ENCODE measurements at places on chromosomes 5 and 9.

DNA sequence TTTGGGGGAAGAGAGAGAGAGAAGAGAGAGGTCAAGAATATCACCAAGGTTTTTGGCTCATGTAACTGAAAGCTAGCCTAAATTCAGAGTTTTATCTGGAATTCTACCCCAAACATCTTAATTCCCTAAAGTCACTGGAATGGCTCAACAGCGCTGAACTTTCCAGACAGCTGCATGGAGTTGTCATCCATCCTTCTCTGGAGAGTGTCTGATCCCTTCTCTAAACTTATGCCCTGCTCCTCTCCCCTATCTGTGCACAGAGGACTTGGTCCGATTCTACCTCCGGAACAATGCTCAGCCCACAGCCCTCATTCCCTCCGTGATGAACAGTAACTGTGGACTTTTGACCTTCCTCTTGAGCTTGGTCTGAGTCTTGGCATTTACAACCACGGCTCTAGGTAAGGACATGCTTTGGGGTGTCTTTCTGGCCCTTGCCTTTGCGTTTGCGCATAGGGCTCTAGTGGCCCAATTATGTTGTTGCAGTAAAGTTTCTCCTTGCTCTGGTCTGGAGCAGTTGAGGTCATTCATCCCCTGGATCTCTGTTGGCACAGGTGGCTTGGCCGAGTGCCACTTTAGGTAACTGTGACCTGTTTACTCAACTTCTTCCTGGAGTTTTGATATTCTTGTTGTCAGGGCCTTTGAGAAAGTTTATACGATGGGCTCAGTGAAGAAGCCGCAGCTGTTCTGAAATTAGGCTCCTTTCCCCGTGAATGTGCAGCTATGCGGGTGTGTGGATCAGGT is 18.3 kb upstream of the CD180 start:
- DNase-seq: no peak

- no peak for DNase-seq
Measured at GRCh38 chr9:89171231-89171630, 7.4 kb downstream of the SHC3 start.

DNA sequence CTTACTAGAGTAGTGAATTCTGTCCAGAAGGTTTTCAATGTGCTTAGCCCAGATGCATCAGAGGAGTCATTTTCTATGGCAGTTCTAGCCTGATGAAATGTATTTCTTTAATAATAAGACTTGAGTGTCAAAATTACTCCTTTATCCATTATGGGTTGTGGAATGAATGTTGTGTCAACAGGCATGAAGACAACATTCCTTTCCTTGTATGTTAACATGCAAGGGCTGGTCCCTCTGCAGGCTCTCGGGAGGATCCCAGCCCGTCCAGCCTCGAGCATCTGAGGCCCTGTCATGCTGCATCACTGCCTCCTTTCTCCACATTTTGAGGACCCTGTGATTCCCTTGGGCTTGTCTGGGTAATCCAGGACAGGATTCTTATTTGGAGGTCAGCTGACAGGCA is 42.9 kb upstream of the FAM120AOS start:
- DNase-seq: no peak

DNA sequence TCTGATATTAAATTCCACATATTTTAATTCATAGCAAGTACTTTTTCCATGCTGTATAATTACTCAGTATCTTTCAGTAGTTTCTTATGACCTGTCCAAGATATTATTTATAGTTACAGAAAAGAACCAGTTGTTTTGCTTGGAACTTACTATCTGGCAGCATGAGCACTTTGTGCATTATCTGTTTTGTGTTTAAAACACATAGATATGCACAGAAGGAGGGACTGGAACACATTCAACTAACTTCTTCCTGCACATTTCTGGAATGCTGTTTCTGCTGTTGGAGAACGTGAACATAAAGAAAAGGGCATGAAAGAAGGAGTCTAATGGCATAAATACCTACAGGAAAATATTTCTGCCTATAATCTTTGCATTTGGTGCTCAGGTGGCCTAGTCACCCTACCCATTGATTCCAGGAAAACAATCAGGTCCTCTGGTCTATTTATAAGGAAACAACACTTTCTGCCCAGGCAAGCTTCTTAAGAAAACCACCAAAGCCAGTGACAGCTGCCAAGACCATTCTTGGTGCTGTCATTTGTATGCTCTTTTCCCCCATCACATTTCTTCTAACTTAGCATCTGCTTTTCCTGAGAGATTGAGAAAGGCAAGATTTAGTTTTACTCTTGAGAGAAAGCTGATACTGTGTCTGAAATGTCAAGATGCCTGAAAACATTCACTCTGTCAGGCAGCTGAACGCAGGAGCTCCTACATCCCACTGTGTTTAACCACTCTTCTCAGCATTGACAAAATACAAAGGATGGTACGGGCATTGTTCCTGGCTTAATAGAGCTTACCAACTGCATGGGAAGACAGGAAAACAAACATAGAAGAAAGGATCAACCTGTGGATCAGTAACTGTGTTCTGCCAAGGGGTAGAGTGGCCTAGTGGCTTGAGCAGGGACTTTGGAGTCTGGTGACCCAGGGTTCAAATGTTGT is 40.3 kb downstream of the RAB3C start:
- DNase-seq: no peak

DNA sequence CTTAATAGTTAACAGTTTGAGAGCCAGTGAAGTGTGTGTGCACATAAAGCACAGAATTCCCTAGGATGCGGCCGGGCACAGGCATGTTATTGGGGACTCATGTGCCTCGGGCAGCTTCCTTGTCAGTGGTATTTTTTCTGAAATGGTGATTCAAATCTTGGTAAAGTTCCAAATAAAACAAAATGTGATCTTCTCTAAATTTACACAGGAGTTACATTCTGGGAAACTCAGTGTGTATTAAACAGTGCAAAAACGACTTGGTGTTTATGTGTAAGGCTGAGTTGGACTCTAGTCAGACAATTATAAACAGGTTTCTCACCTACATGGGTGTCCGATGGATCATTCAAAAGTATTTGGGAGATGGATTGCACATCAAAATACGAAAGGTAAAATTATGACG is 48.9 kb downstream of the BOD1 start:
- no peak for DNase-seq

GRCh38 chr5:146697211-146697610 is 181.2 kb upstream of the GPR151 start:
- no peak for DNase-seq

GRCh38 chr5:14438195-14438606 is 143.4 kb upstream of the OTULINL start:
- DNase-seq: no peak

DNA sequence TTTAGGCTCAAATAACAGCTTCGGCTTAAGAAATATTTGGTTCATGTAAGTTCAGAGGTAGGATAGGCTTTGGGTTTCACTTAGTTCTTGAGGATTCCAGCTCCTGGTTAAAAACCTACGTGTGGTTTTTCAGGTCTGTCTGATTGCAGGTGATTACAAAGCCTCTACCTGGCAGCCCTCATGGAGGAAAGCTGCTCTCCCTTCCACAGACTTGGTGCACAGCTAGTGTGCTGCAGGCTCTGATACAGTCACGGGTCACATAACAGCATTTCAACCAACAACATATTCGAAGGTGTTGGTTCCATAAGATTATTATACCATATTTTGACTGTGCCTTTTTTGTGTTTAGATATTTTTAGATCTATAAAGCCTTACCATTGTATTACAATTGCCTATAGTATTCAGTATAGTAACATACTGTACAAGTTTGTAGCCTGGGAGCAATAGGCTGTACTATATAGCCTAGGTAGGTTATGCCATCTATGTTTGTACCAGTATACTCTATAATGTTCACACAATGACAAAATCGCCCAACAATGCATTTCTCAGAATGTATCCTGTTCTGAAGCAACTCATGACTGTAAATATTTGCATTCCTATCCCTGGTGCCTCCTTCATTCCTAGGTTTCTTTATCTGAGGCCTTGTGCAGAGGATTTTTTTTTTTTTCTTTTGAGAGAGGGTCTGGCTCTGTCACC is 8.0 kb upstream of the DCP2 start:
- DNase-seq: no peak

DNA sequence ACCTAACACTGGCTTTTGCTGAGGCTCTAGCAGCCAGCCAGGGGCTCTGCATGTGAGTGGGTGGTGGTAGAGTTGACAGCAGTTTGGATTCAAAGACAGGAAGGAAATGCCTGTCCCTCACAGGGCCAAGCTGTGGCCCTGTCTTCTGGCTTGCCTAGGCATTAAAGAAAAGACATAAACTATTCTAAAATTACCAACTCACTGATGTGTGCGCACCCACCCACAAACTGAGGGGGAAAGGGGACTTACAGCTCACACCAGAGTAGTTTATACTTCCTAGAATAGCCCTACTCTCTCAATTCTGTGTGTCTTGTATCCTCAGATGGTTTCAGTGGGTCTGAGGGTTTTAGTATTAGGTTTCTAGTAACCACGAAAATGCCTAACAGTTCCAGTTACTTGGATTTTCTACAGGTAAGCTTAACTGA is 18.3 kb upstream of the IL13 start:
- DNase-seq: no peak

GRCh38 chr9:88587182-88587581 is 52.2 kb downstream of the NXNL2 start:
- no peak for DNase-seq

DNA sequence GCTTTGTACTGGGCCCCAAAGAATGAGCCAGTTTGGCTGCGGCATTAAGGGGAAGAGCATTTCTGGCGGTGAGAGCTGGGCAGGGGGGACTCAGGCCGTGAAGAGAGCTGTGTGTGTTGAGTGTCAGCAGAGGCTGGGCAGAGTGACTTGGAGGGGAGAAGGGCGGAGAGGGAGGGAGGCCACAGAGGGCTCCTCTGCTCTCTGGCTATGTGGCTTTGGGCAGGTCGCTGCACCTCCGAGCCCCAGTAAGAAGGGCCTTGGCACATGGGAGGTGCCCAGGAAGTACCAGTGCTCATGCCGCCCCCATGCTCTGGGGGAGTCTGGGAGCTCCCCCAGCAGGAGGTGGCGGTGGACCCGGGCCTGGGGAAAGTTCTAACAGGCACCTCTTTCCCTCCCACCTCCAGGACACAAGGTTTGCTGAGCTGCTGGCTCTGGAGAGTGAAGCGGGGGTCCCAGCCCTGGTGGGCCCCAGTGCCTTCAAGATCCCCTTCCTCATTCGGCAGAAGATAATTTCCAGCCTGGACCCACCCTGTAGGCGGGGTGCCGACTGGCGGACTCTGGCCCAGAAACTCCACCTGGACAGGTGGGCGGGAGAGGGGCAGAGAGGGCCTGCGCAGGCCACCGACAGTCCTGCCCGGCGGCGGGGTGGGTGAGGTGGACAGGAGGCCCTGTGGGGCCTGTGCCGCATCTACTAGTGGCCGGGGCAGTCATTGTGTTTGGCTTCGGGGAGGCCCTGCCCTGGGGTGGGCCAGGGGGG is 20.1 kb downstream of the HK3 start:
- DNase-seq: no peak

DNA sequence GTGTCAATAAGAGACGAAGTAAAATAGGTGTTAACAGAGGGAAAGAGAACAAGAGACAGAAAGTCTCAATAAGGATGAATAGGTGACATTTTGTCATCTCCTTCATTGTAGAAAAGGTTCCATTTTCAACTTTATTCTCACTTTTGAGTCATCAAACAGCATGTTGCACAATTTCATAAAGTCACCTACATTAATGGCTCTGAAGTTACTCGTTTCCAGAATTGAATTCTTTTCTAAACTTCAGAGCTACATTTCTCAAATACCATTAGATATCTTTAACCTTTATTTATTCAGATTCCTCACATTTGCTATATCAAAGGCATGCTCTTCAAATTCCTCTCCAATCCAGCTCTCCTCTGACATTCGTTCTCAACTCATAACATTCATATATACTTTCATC is 13.1 kb downstream of the ADAMTS6 start:
- DNase-seq: no peak

- peak; percentile 23 for DNase-seq
Measured at GRCh38 chr5:39714036-39714698, 289.4 kb upstream of the DAB2 start.

- no peak for DNase-seq
Measured at GRCh38 chr9:136083558-136084062, 11.5 kb downstream of the NACC2 start.

DNA sequence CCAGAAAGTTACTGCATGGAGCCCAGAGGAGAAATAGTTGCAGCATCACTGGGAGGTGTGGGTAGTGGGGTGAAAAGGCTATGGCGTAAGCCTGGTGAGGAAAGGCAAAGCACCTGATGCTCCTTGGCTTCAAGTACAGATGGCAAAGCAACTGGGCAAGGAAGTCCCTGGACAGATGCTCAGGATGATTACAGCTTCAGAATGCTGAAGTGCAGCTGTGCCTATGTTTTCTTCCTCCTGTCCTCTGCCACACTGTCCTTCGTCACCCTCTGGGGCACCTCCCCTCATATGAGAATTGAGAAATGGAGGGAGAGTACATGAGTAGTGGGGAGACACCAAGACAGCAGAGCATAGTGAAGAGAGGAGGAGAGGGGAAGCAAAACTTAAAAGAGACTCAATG is 328.0 kb downstream of the PDE4D start:
- no peak for DNase-seq

GRCh38 chr5:82985763-82986162 is 91.4 kb downstream of the TMEM167A start:
- no peak for DNase-seq

DNA sequence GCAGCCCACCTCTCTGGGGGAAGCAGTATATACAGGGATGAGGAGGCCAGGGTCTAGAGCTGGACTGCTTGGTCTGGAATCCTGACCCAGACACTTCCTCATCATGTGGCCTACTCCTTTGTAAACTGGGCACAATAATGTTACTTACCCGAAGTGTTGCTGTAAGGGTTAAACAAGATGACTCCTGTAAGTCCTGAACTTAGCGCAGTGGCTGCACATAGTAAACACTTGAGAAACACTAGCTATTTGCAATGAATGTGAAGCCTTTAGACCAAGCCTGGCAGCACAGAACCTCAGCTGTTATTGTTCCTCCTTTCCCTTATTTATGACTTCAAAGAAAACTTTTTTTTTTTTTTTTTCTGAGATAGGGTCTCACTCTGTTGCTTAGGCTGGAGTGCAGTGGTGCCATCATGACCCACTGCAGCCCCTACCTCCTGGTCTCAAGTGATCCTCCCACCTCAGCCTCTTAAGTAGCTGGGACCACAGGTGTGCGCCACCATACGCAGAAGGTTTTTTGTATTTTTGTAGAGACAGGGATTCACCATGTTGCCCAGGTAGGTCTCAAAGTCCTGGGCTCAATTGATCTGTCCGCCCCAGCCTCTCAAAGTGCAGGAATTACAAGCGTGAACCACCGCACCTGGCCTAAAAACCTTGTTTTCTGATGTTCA is 96.2 kb upstream of the IL6ST start:
- DNase-seq: no peak

DNA sequence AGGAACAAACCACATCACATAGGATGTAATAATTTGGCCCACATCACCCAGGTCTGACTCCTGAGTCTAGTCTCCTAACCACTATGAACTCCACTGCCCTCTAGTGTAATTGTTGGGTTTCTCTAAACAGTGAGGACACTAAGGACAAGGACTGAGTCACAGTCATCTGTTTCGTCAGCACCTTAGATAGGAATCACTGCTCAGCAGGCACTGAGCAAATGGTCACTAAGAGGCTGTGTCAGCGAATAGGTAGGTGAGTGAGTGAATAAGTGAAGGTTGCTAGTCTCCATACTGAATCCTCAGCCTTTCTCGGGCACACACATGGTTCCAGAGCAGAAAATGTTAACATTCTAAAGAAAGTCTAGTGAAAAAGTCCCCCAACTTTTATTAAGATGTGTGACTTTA is 278.6 kb downstream of the SPOCK1 start:
- no peak for DNase-seq

- no peak for DNase-seq
Measured at GRCh38 chr9:134629586-134630392, 11.8 kb upstream of the COL5A1 start.

Measured in activated CD4-positive, alpha-beta T cell treated with anti-CD3 and anti-CD28 coated beads, Interleukin-2, amount 50 U/mL, for 4 hours (primary cell).